ENCODE measurements at places on chromosomes 13 and 19.

DNA sequence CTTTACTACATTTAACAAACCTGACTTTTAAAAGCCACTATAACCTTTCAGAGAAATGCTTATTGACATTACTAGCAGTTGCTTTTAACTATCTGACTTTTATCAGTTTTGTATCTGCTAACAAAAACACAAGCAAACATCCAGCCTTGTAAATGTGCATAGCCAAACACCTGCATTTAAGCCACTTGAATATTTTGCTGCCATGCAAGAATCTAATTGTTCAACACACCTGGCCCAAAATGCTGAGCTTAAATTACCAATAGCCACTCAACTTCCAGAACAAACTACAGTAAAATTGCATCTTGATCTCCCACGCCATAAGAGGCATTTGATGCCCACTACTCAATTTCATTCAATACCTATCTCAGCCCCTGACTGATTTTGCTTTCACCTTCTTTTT lies 9.3 kb downstream of the ZIC5 start:
- no peak for DNase-seq

DNA sequence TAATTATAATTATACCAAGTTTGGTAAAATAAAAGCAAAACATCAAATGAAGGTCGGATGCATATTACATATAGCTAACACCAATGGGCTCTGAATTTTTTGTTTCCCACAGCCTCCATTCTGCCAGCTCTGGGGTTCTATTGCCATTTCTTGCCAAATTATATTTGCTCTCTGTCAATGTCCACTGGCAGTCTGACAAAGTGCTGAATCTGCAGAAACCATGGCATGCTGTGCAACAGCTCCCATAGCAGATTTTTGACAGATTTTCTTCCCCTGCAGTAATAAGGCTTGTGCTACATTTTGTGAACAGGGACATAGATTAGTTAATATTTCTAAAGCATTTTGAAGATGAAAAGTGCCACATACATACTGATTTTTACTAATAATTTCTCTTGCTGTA lies 1102.1 kb downstream of the DIAPH3 start:
- no peak for DNase-seq

GRCh38 chr13:53015971-53016370 lies 12.6 kb upstream of the OLFM4 start:
- no peak for DNase-seq

GRCh38 chr19:19549804-19550464 lies 11.9 kb downstream of the CILP2 start:
- no peak for DNase-seq

GRCh38 chr13:45447050-45447661 lies 17.6 kb upstream of the COG3 start:
- DNase-seq, result no peak

- no peak for DNase-seq
These were observed 42.5 kb downstream of the RAB20 start for GRCh38 chr13:110519046-110519445.

- DNase-seq, result no peak
These were observed 20.3 kb upstream of the TMTC4 start for GRCh38 chr13:100694722-100695508.

DNA sequence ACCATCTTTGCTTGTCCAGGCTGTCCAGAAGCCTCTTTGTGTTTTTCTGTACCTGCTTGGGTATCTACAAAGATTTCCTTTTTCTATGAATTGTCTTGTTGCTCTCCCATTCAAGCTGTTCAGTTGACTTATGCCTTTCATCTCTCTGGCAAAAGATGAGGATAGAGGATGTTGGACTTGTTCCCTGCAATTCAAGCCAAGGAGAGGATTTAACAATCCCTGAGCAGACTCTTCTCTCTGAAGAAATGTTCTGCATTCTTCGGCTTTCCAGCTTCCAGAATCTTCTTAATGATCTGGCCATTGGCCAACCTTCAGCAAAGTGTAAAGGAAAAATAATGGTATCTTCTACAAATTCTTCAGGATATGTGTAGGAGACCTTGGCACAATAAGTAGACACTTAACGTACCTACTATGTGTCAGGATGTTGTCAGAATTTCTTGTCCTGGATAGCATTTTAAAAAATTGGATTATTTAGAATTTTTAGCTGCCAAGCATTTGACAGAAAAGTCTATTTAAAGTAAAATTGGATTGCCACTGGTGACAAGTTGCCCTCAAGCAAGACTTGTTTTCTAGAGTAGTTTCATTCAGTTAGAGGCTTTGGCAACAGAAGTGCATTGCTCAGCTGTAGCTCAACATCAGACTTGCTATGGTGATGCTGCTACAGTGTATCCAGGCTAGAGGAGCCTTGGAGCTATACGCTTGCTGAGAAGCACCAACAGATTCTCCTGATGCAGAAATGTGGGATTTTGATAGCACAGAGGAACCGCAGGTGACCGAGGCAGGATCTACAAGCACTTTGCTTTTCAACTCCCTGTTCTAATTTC lies 455.7 kb downstream of the SUCLA2 start:
- DNase-seq, result no peak

DNA sequence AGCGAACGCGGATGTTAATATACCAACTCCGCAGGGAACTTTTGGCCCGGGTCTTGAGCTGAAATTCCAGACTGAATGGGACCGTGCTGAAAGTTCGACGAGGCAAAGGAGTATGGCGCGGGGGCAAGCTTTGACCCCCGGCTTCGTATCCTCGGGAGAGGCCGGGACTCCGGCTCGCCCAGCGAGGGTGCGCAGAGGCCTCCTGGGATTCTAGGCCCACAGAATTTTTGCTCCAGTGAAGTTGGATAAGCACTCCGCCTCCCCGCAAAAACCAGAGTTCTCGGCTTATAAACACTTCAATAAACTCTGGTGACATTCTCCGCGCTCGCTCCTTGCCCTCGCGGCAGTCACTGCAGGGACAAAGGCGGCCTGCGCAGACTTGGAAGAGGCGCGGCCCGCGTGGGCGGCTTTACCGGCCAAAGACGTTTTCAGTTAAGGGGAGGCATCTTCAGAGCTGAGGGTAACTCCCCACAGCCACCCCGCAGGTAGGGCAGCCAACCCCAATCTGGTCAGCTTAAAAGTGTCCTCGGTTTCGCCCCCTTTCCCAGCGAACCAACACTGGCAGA lies 112.6 kb downstream of the KCNRG start:
- DNase-seq, result no peak

GRCh38 chr13:70523622-70524021 lies 415.4 kb upstream of the KLHL1 start:
- DNase-seq, result no peak

- DNase-seq, result no peak
These were observed 48.4 kb upstream of the ZNRF4 start for GRCh38 chr19:5406816-5407215.

DNA sequence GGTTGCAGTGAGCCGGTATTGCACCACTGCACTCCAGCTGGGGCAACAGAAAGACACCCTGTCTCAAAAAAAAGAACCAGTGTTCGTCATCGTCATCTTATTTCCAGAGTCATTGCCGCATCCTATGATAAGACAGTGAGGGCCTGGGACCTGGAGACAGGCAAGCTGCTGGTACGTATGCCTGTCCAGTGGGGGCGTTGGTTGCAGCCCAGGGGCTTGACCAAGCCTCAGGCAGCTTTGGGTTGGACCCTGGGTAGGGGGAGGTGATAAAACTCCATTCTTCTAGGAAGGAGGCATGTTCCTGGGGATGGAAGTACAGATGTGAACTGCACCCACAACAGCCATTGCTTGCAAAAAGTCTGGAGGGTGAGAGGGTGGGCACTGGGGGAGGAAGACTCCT lies 15.6 kb downstream of the WDR88 start:
- DNase-seq, result no peak

- DNase-seq, result no peak
These were observed 2.0 kb downstream of the LHB start for GRCh38 chr19:49014870-49015255.

DNA sequence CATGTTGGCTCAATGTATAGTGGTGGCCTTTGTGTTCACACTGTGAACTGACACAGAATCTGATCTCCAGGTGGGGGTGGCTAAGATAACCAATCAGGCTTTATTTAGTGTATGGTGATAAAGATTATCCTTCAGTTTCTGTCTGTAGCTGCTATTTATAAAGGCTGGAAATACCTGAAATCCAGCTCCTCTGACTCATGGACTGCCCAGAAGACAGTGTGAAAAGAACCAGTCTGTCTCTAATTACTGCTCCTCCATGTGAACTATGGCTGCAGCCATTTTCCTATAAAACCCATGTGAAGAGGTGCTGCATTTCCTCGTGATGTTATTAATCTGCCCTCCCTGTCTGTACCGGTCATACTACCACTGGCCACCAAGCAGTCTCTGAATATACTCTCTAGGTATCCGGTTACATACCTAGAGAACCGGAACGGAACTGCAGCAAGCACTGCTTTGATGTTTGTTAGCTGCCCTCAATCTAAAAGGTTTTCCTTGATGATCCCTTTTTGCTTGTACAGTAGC lies 238.0 kb downstream of the LHFPL6 start:
- no peak for DNase-seq
